ENCODE measurements at places on chromosomes 7 and 10. TPM values are rescaled to one million over a fixed set of nuclear protein-coding genes. Genes with fewer than 3 reads are reported as not detected.

GRCh38 chr7:127912901-127913300, 118.3 kb downstream of the LRRC4 start:
- peaks cover 36% of the 10 kb centered on the region for H3K4me1 ChIP-seq
- DNase-seq, result no peak
- no peaks in the 10 kb centered on the region for H3K36me3 ChIP-seq
- no peak overlapping the region for H3K4me3 ChIP-seq
- H3K27me3 ChIP-seq, result no peaks in the 10 kb centered on the region

DNA sequence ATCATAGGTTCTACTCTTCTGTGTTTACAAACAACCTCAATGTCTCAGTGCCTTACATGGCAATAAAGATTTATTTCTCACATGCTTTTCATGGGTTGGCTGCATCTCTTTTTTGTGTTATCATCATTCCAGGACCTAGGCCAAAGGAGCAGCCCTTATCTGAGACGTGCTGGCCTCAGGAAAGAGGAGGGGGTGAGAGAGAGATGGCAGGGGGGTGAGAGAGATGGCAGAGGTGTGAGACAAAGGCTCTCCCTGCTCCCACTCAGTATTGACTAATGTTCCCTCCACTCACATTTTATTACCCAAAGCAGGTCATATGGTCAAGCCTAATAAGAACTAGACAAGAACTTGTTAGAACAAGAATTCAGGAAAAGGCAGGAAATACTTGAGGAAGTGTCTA, 120.1 kb upstream of the PRR15 start:
- H3K4me1 ChIP-seq, result no peaks in the 10 kb centered on the region
- H3K27ac ChIP-seq, result no peak overlapping the region
- H3K27me3 ChIP-seq, result no peaks in the 10 kb centered on the region
- DNase-seq, result no peak

DNA sequence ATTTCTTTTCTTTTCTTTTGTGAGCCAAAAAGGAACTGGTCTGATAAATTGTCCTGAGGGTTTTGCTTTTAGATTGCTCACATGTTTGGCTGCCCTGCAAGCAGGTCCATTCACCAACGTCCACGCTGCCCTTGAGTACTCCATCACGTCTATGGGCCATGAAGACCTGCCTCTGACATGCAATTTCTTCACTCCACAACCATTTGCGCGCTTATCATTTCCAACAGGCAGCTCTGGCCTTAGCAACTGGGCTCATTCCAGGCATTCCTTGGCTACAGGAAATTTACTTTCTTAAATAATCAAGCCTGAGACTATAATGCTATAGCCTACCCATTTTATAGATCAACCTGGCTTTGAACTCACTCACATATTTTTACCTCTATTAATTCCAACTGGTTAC, 408.3 kb upstream of the C7orf33 start:
- no peaks in the 10 kb centered on the region for H3K36me3 ChIP-seq
- H3K4me3 ChIP-seq, result no peak overlapping the region
- H3K4me1 ChIP-seq, result no peaks in the 10 kb centered on the region

- no peaks in the 10 kb centered on the region for H3K4me1 ChIP-seq
- H3K36me3 ChIP-seq, result no peaks in the 10 kb centered on the region
- H3K4me3 ChIP-seq, result no peak overlapping the region
- DNase-seq, result peak; percentile 77
Measured at GRCh38 chr7:36084485-36085091, 68.5 kb upstream of the EEPD1 start.

HIF1AN gene
- 12.8 TPM for total RNA-seq

STN1 gene
- 31.8 TPM for total RNA-seq

DNA sequence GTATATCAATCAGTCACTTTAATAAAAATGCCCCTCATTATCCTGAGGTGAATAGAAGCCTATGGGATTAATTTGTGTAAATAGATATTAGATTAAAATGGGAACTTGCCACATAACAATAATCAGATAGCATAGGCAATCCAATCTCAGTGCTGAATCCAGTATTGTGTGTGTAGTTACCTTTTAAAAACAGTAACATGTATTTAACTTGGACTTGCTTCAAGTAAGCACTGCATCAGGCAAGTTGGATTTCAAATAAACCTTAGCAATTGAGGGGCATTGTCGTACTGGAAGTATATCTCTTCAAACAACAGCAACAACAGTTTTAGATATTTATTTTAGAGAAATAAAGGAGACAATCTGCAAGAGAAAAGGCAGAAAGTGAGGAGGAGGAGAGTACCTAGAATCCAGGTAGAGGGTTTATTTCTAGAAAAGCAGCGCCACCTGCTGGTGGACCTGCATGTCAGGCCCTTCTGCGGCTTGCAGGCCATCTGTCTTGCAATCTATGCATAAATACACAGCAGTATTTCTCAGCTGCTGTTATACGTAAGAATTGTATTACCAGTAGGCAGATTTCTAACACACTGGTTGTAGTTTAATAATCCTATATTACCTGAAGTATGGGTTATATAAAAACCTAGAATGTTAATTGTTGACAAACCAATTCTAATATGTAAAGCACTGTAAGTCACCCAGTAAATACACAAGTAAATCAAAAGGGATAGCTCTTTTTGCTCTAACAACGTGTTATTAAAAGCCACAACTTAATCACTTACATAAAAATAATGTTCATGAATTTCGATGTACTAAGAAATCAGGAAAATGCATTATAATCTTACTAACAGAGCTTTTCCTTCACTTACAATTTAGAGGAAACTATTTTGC, 652.8 kb downstream of the KCNMA1 start:
- peak; percentile 80 for DNase-seq
- H3K27me3 ChIP-seq, result no peaks in the 10 kb centered on the region
- H3K27ac ChIP-seq, result no peak overlapping the region

- no peaks in the 10 kb centered on the region for H3K4me1 ChIP-seq
- H3K36me3 ChIP-seq, result no peaks in the 10 kb centered on the region
- H3K27ac ChIP-seq, result no peak overlapping the region
- DNase-seq, result no peak
Measured at GRCh38 chr7:21365866-21366624, 61.8 kb upstream of the SP4 start.

PNLIPRP1 gene
- not detected for total RNA-seq

DNA sequence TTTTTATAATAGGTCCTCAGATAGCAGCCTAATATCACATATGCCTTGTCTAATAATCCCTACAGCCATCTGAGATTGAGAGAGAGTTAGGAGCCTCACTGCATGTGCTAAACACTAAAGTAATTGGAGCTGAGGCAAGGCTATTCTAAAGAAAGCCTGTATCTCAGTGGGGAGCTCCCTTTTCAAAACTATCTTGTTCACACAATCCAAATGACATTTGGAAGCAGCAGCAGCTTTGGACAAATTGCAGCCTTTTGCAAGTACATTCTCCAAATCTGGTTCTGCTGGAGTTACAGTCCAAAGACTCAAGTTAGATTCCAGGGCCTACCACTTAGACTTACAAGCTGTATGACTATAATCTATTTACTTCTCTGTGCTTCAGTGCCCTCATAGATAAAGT, 104.5 kb downstream of the MACC1 start:
- no peak for DNase-seq
- no peak overlapping the region for H3K4me3 ChIP-seq
- H3K4me1 ChIP-seq, result peaks cover 28% of the 10 kb centered on the region
- peak overlapping the region; percentile 63 for H3K27ac ChIP-seq
- no peaks in the 10 kb centered on the region for H3K27me3 ChIP-seq

DNA sequence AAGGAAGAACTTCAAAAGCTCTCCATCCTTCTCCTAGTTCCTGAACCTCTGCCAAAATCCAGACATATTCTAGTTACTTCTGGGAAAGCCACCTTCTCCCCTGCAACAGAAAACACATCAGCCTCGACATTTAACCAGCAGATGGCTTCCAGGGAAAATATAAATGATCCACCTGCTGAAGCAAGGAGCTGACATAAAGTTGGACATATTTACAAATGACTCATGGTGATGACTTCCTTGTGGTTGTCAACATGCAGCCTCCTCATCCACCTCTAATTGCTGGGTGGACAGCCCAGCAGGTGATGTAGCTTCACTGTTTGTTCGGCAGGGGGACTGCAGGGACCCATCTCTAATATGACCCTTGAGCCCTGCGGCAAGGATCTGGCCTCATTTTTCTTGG, 266.0 kb downstream of the C7orf25 start:
- no peak overlapping the region for H3K27ac ChIP-seq
- DNase-seq, result no peak
- no peaks in the 10 kb centered on the region for H3K4me1 ChIP-seq
- H3K4me3 ChIP-seq, result no peak overlapping the region

DNA sequence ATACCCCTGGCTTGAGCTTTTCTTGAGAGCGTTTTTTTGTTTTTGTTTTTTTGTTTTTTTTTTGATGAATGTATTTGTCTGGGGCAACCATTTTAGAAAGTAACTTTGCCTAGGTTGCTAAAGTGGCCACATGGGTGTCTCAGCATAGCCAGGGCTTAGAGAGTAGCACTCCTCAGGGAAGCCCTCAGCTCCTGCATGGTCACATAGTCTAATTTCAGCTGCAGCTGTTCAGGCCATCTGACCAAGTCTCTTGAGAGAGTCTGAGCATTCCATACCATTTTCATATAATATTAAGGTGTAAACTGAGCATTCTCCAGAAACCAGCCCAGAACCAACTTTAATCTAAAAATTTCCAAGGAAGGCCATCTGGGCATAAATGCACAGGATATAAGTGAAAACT, 186.4 kb downstream of the NPSR1 start:
- H3K4me1 ChIP-seq, result no peaks in the 10 kb centered on the region
- no peaks in the 10 kb centered on the region for H3K36me3 ChIP-seq
- DNase-seq, result no peak
- H3K4me3 ChIP-seq, result no peak overlapping the region
- H3K27ac ChIP-seq, result no peak overlapping the region
- H3K27me3 ChIP-seq, result no peaks in the 10 kb centered on the region

GRCh38 chr10:87508837-87509236, 4.1 kb downstream of the MINPP1 start:
- no peaks in the 10 kb centered on the region for H3K27me3 ChIP-seq
- peaks cover 19% of the 10 kb centered on the region for H3K36me3 ChIP-seq
- no peak for DNase-seq
- peaks cover 20% of the 10 kb centered on the region for H3K4me1 ChIP-seq

All from transverse colon (tissue), 4 donors.